ENCODE measurements at places on chromosomes 12 and 14. TPM values are rescaled to one million over a fixed set of nuclear protein-coding genes. Genes with fewer than 3 reads are reported as not detected.

DNA sequence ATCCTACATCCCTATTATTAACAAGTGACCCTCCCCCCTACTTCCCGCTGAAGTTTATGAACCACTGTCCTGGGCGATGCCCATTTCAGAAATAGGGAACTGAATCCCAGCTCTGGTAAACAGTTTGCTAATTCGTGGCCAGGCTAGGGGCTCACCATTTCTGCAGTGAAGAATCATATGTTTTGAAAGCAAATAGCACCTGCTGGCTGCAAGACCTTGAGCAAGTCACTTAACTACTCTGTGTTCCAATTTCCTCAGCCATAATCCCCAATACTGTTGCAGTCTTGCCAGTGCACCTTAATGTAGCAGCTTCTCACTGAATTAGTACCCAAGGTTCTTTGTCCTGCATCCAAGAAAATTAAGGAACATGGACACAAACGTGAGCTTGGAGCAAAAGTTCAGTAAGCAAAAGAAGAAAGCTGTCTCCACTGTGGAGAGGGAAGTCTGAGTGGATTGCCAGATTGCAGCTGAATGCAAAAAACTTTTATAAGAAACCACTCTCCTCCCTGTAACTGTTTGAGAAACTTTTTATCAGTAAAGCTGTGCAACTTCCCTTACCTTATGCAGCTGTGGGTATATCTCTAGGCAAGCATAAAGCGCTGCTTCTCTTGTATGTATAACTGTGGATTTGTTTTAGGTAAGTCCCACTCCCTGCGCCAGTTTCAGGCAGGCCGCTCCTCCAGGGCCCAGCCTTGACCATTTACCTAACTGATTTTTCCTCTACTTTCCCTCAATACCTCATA, 824 bp downstream of the OAS1 start:
- DNase-seq, result no peak
- H3K4me1 ChIP-seq, result no peaks in the 10 kb centered on the region
- H3K27ac ChIP-seq, result no peak overlapping the region
- no peak overlapping the region for H3K4me3 ChIP-seq
- no peaks in the 10 kb centered on the region for H3K36me3 ChIP-seq

GRCh38 chr14:99188731-99189191, 83.2 kb downstream of the BCL11B start:
- no peaks in the 10 kb centered on the region for H3K36me3 ChIP-seq
- DNase-seq, result no peak
- no peak overlapping the region for H3K4me3 ChIP-seq
- no peaks in the 10 kb centered on the region for H3K27me3 ChIP-seq
- H3K4me1 ChIP-seq, result peaks cover 21% of the 10 kb centered on the region

GRCh38 chr12:5898874-5899273, 46.2 kb downstream of the ANO2 start:
- no peak overlapping the region for H3K4me3 ChIP-seq
- DNase-seq, result no peak
- H3K36me3 ChIP-seq, result no peaks in the 10 kb centered on the region
- H3K4me1 ChIP-seq, result no peaks in the 10 kb centered on the region
- no peaks in the 10 kb centered on the region for H3K27me3 ChIP-seq
- no peak overlapping the region for H3K27ac ChIP-seq

- H3K4me3 ChIP-seq, result no peak overlapping the region
- no peaks in the 10 kb centered on the region for H3K27me3 ChIP-seq
- no peak for DNase-seq
- no peaks in the 10 kb centered on the region for H3K36me3 ChIP-seq
Observed at GRCh38 chr12:104165801-104166200, 27.8 kb upstream of the NFYB start.

GRCh38 chr12:132314516-132315233, 14.7 kb downstream of the GALNT9 start:
- H3K4me3 ChIP-seq, result no peak overlapping the region
- H3K4me1 ChIP-seq, result no peaks in the 10 kb centered on the region
- no peaks in the 10 kb centered on the region for H3K36me3 ChIP-seq

Gene ALX1
- polyA plus RNA-seq, result 0.41 TPM

Measured in H1 (cell line).